ENCODE measurements at places on chromosomes 2 and 18.

- DNase-seq, result no peak
These were observed 5.6 kb upstream of the SGPP2 start for GRCh38 chr2:222418739-222419138.

- no peak for DNase-seq
These were observed 22.9 kb downstream of the MAPRE2 start for GRCh38 chr18:35063875-35064690.

- DNase-seq, result no peak
These were observed 53.6 kb upstream of the ATP8B1 start for GRCh38 chr18:57856557-57857280.

- no peak for DNase-seq
These were observed 47.2 kb downstream of the PRKRA start for GRCh38 chr2:178403671-178404306.

GRCh38 chr2:227430639-227431038 lies 41.3 kb upstream of the AGFG1 start:
- DNase-seq, result no peak

GRCh38 chr2:145194673-145195072 lies 674.8 kb upstream of the ZEB2 start:
- DNase-seq, result no peak

GRCh38 chr2:119339562-119339923 lies 27.1 kb downstream of the C2orf76 start:
- no peak for DNase-seq

- no peak for DNase-seq
These were observed 173.1 kb downstream of the LCLAT1 start for GRCh38 chr2:30620102-30620501.

- no peak for DNase-seq
These were observed 636 bp downstream of the CBLN2 start for GRCh38 chr18:72543357-72544055.

DNA sequence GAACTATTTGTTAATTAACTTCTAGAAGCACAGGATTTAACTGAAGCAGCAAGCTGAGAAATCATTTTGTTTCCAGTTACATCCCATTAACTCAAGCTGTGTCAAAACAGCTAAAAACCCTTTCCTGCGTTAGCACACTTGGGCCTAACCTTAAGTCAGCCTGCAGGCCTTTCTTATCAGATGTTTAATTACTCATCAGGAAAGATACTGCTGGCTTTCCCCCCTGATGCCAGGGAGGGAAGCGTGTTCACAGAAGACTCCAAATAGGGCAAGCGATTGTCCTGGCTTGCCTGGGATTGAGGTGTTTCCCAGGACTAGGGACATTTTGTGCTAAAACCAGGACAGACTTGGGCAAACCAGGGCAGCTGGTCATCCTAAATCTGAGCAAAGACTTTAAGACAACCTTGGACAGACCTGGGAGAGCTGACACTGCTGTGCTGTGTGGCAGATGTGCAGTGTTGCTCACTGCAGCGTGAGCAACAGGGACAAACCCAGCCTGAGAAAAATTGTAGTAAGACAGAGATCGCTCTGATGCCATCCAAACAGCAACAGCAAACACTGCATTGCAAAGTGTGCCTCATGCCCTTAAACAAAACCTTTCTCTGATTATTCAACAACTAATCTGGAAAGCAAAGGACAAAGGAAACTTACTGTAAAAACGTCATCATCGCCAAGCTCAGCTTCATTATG lies 100.9 kb downstream of the SPRED2 start:
- no peak for DNase-seq

GRCh38 chr2:241161646-241162281 lies 11.5 kb downstream of the PPP1R7 start:
- DNase-seq, result no peak

GRCh38 chr2:114346658-114347057 lies 95.8 kb upstream of the DPP10 start:
- no peak for DNase-seq

DNA sequence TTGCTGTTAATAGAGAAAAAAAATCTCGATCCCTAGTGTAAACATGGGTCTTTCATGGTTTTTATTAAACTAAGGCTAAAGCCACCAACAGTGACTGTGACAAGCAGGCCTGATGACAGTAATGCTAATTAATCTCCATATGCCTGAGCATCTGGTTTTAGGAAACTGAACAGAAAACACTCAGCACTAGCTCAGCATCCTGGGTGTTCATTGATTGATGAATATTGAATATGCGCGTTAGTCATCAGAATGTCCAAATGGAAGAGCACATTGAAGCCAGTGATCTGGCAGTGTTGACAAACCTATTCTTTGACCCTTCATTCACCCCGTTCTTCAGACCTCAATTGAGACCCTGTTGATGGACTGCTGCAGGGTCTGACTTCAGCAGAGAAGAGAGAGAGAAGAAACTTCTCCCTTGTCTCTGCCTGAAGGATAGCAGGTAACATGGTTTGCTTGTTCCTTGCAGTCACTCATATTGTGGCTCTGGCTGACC lies 283.8 kb downstream of the RDH14 start:
- DNase-seq, result no peak

- no peak for DNase-seq
These were observed 37.5 kb upstream of the SH3RF3 start for GRCh38 chr2:109091526-109091925.

GRCh38 chr2:105643405-105644173 lies 101.1 kb upstream of the NCK2 start:
- no peak for DNase-seq

Measured in NCI-H774 (cell line).